ENCODE measurements at places on chromosomes 6 and 20.

GRCh38 chr6:157670466-157671186 is 152.4 kb upstream of the SNX9 start:
- DNase-seq: no peak

DNA sequence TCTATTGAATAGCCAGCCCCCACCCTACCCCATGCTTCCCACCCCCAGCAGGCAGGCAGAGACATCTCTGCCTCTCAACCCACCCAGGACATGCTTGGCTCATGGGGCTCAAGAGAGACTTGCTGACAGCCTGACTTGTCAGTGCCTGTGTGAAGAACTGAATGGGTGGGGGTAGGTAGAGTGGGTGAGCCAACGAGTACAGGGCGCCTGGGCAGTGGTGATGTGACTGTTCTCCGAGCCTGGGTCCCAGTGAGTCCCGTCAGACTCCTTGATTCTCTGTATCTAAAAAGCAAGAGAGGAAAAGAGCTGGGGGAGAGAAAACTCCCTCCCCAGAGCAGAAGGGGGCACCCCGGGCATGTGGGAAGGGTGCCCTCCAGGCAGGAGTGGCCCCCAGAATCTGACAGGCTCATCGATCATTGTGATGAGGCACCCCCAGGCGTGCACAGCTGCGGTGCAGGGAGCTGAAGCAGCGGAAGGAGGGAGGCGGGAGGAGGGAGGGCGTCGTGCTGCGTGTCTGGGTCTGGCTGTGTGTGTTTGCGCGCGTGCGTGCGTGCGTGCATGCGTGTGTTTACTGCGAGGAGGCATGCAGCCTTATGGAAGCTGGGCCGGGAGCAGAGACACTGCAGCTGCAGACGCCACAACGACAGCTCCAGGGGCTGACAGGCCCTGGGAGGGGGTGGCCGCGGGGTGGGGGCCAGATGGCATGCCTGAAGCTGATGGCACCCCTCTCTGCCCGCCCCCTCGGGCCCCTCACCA is 40.2 kb downstream of the FOXP4 start:
- DNase-seq: no peak

DNA sequence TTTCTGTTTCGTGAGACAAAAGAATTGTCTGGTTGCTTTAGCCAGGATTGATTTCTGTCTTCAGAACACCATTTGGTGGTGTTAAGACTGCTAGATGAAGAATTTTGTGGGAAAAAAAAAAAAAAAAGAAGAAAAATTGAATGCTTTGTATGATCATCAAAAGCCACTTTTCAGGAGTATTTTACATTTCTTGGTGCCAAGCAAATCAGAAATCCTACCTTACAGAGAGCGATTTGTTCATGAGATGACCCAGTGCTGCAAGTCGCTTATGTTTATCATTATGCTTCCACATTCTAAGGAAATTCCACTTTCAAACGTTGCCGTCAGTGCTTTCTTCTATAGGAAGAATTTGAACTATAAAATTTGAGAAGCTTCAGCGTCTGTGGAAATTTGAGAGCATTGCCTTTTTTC is 228.7 kb downstream of the BCKDHB start:
- no peak for DNase-seq

- DNase-seq: no peak
Observed at GRCh38 chr20:9482180-9482579, 32.2 kb upstream of the LAMP5 start.

- DNase-seq: no peak
Observed at GRCh38 chr6:105211831-105212230, 32.0 kb upstream of the POPDC3 start.

- no peak for DNase-seq
Observed at GRCh38 chr6:130185658-130186057, 37.1 kb downstream of the SAMD3 start.

- DNase-seq: no peak
Observed at GRCh38 chr6:13398069-13398381, 69.7 kb upstream of the TBC1D7 start.

DNA sequence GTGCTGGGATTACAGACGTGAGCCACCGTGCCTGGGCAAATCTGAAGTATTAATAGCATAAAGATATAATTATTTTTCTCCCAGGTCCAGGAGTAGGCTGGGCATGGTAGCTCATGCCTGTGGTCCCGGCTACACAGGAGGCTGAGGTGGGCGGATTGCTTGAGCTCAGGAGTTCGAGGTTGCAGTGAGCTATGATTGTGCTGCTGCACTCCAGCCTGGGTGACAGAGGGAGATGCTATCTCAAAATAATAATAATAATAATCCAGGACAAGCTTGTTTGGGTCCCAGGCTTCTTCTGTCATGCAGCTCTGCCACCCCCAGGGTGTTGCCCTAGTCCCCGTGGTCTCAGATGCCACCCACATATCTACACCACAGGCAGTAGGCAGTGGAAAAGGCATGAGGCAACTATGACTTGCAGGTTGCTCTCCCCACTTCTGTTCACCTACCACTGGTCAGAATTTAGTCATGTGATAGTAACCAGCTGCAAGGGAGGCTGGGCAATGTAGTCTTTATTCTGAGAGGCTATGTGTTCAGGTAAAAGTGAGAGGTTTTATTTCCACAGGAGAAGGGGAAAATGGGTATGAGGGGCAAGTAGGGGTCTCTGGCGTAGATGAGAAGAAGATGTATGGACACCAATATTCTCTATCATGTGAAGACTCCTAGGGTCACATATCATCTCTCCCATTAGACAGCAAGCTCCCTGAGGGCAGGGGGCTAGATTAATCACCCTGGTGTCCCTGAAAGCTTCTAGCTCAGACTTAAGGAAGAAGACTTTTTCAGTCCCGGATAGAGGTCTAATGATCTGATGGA is 25.7 kb downstream of the TCF15 start:
- DNase-seq: no peak

GRCh38 chr6:16299861-16300260 is 61.5 kb downstream of the GMPR start:
- no peak for DNase-seq

DNA sequence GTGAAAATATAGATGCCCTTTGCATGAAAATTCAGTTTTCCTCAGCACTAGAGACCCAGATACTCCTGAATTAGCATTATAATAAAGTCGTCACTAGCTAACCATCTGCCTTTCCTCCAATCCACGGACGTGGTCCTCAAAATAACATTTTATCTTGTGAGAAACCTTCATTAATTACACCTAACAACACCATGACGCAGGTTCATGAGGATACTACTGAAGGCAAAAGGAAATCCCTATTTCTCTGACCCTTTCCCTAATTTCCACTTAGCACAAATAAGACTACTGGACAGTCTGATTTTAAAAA is 1.3 kb upstream of the PNISR start:
- no peak for DNase-seq

DNA sequence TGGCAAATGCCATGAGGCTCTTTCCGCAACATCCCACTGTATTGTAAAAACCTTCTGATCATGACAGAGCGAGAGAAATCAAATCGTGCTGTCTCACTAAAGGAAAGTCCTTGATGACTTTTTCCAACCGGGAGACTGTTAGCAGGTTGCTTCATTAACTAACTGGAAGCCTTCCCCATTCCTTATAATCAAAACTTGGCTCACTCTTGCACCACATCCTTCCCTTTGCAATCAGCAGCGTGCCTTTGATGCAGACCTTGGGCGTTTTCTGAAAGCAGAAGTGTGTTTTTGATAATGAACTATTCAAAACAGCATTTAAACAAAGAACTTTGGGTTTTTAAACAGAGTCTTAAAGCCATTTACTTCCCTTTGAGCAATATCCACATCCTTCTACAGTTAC is 96.2 kb upstream of the CNR1 start:
- DNase-seq: no peak

DNA sequence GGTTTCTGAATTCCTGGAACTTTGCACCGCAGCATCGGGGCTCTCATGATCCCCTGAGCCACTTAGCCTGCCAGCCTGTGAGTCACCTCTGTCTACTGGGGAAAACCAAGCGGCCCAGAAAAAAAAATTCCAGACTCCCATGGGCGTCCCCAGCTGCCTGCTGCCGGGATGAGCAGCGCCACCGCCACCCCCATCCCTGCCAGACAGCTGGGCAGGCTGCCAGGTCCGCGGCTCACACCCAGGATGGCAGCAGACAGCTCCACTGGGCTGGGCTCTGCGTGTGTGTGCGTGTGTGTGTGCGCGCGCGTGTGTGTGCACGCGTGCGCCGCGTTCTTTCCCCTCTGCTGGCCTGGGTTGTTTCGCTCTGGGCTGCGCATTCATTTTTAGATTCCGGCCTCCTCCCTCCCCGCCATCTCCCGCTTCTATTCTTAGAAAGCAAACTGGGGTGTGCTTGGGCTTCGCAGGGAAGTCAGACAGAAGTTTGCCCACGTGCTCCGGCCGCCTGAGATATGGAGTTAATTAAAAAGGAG is 38.9 kb upstream of the PMEPA1 start:
- DNase-seq: peak; percentile 52

GRCh38 chr6:160730911-160731310 is 28.9 kb downstream of the PLG start:
- no peak for DNase-seq

GRCh38 chr20:39210341-39211036 is 248.3 kb downstream of the DHX35 start:
- no peak for DNase-seq

- no peak for DNase-seq
Observed at GRCh38 chr20:63572788-63573646, 1.0 kb downstream of the HELZ2 start.

DNA sequence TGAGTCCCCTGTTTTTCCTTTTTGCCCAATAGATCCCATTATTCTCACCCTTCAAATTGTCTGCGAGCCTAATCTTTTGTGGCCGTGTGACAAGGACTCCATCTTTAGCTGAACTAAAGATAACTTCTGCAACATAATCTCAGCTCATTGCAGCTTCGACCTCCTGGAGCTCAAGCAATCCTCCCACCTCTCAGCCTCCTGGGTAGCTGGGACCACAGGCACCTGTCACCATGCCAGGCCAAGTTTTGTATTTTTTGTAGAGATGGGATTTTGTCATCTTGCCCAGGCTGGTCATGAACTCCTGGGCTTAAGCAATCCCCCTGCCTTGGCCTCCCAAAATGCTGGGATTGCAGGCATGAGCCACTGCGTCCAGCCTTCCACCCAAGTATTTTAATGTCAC is 161.0 kb downstream of the GJA1 start:
- DNase-seq: no peak
